ENCODE measurements at places on chromosomes 12 and 14. TPM values are rescaled to one million over a fixed set of nuclear protein-coding genes. Genes with fewer than 3 reads are reported as not detected.

The CLEC4D gene
- total RNA-seq, result not detected

The OR6C76 gene
- total RNA-seq, result not detected

GRCh38 chr14:59570122-59570521 lies 6.5 kb downstream of the CCDC175 start:
- no peaks in the 10 kb centered on the region for H3K27me3 ChIP-seq
- H3K4me3 ChIP-seq, result no peak overlapping the region

GRCh38 chr14:69693801-69694729 lies 72.9 kb upstream of the SRSF5 start:
- peaks cover 7% of the 10 kb centered on the region for H3K36me3 ChIP-seq
- DNase-seq, result peak; percentile 23
- H3K27me3 ChIP-seq, result no peaks in the 10 kb centered on the region
- no peak overlapping the region for H3K4me3 ChIP-seq

The CLEC2A gene
- total RNA-seq, result not detected

The DNAI7 gene
- total RNA-seq, result not detected

GRCh38 chr14:92800525-92800924 lies 6.4 kb downstream of the GOLGA5 start:
- peaks cover 27% of the 10 kb centered on the region for H3K4me1 ChIP-seq
- DNase-seq, result no peak
- no peak overlapping the region for H3K4me3 ChIP-seq
- no peaks in the 10 kb centered on the region for H3K27me3 ChIP-seq

The CCDC184 gene
- not detected for total RNA-seq

DNA sequence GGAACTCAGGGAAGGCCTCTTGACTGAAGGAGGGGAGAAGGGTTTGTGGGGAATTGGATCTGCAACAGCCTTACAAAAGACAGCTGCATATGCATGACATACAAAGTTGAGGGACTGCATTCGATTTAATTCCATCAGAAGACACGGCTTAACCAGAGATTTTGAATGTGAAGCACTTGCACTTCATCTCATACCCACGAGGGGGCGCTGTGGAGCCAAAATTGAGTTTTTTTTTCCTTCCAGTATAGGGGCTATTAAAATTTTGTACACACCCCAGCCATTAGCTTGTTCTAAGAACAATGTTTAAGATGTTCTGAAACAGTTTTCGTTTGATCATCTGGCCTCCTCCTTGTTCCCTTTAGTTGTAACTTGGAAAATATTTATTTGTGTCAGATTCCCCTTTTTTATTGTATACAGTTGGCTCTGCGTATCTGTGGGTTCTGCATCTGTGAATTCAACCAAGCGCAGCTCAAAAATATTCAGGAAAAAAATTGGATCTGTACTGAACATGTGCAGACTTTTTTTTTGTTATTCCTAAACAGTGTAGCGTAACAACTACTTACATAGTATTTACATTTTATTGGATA lies 1.6 kb downstream of the SUDS3 start:
- H3K27ac ChIP-seq, result peak overlapping the region; percentile 2
- peaks cover 30% of the 10 kb centered on the region for H3K36me3 ChIP-seq
- peak; percentile 70 for DNase-seq
- H3K4me3 ChIP-seq, result peak overlapping the region; percentile 66

- peaks cover 13% of the 10 kb centered on the region for H3K4me1 ChIP-seq
- no peak overlapping the region for H3K27ac ChIP-seq
- DNase-seq, result no peak
- no peak overlapping the region for H3K4me3 ChIP-seq
- H3K27me3 ChIP-seq, result peaks cover 15% of the 10 kb centered on the region
- no peaks in the 10 kb centered on the region for H3K36me3 ChIP-seq
Observed at GRCh38 chr12:49549735-49550692, 11.2 kb downstream of the KCNH3 start.

DNA sequence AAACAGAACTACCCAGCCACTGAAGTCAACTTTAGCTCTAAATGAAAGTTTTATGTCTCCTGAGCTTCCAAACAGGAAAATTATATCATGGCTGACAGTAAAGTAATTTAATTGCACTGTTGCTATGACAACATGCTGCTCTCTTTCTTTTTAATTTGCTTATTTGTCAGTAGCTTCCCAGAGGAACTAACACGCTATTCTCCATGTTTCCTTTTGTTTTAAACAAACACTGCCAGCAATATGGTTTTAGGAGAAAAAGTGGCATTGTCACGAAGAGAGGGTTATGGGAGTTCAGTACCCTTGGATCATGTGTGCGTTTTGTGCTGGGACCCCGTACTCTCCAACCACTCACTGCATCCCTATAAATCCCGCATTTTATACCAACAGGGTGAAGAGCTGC lies 1.9 kb downstream of the FOXN3 start:
- peaks cover 9% of the 10 kb centered on the region for H3K36me3 ChIP-seq
- H3K4me1 ChIP-seq, result peaks cover 20% of the 10 kb centered on the region
- no peak for DNase-seq
- no peaks in the 10 kb centered on the region for H3K27me3 ChIP-seq
- peak overlapping the region; percentile 90 for H3K4me3 ChIP-seq

DNA sequence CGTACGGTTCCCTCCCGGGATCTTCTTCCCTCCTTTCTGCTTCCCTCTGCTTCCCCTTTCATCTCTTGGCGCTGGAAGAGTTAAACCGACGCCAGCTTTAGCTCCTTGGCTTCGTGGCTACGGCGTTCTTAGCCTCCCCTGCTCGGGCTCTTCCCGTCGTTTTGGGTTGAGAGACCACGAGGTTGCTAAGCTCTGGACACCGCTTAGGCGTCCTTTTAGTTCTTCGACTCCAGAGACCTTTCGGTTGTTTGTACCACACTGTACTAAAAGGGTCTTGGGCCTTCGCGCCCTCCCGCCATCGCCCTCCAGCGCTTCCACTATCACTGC lies 545 bp downstream of the CPSF2 start:
- peak overlapping the region; percentile 82 for H3K4me3 ChIP-seq
- H3K27me3 ChIP-seq, result no peaks in the 10 kb centered on the region
- DNase-seq, result peak; percentile 44
- H3K36me3 ChIP-seq, result peaks cover 42% of the 10 kb centered on the region
- H3K4me1 ChIP-seq, result peaks cover 23% of the 10 kb centered on the region

GRCh38 chr12:122752464-122753318 lies at the start of gene DENR:
TSS of gene DENR (plus strand) at chr12:122752824. CDS start at chr12:122753702, 878 bp downstream.
- H3K27ac ChIP-seq, result peak within 1 kb of the TSS; percentile 96
- peaks cover 43% of the 10 kb centered on the region for H3K36me3 ChIP-seq
- H3K4me3 ChIP-seq, result peak within 1 kb of the TSS; percentile 91
- peak; percentile 98 for DNase-seq
- peaks cover 34% of the 10 kb centered on the region for H3K4me1 ChIP-seq

- H3K36me3 ChIP-seq, result no peaks in the 10 kb centered on the region
- H3K4me1 ChIP-seq, result peaks cover 73% of the 10 kb centered on the region
- no peaks in the 10 kb centered on the region for H3K27me3 ChIP-seq
- DNase-seq, result peak; percentile 73
- peak overlapping the region; percentile 75 for H3K27ac ChIP-seq
- no peak overlapping the region for H3K4me3 ChIP-seq
Observed at GRCh38 chr14:68468437-68469207, 324.2 kb downstream of the ZFP36L1 start.

DNA sequence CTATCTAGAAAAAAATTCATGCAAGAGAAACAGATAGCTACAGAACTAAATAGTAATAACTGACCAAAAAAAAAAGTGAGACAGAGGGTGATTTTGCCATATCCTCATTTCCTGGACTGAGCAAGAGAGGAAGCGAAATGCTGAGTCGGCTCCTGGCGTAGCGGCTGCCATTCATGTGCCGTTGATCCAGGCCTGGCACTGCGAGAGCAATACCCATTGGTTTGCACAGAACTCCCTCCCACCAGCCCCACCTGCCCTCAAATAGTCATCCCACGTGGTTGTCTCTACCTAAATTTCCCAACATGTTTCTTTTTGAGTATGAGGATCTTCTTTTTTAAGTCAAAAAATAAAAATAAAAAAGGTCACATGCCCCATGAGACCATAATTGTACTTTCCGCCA lies 9.4 kb upstream of the WNT5B start:
- H3K36me3 ChIP-seq, result peaks cover 6% of the 10 kb centered on the region
- H3K4me3 ChIP-seq, result no peak overlapping the region
- H3K27ac ChIP-seq, result no peak overlapping the region

DNA sequence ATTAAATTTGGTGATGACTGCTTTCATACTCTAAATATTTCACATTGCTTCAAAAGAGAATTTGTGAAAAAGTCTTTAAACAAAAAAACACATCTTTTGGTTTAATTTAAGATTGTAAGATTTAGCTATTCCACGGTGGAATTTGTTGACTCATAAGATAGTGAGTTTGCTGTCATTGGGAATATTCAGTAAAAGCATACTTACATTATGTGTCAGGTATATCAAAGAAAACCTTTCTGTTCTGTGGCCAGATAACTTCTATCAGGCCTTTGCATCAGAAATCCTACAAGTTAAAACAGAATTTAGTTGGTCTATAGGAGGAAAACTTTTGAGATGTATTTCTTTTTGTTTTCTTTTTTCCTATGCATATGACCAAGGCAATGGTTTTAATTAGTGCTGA lies 148.8 kb upstream of the E2F7 start:
- DNase-seq, result no peak
- H3K4me1 ChIP-seq, result no peaks in the 10 kb centered on the region
- H3K4me3 ChIP-seq, result no peak overlapping the region
- no peaks in the 10 kb centered on the region for H3K27me3 ChIP-seq
- H3K27ac ChIP-seq, result no peak overlapping the region

The PAN2 gene
- total RNA-seq, result 72.9 TPM

DNA sequence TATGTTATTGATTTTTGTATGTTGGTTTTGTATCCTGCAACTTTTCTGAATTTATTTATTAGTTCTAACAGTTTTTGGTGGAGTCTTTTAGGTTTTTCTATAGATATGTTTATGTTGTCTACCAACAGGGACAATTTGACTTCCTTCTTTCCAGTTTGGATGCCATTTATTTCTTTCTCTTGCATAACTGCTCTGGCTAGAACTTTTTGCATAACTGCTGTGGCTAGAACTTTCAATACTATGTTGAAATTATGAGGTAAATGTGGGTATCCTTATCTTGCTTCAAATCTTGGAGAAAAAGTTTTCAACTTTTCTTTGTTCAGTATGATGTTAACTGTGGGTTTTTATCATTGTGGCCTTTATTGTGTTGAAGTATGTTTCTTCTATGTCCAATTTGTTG lies 39.9 kb upstream of the PLBD1 start:
- no peak for DNase-seq
- H3K27me3 ChIP-seq, result no peaks in the 10 kb centered on the region
- H3K4me3 ChIP-seq, result no peak overlapping the region
- no peaks in the 10 kb centered on the region for H3K4me1 ChIP-seq
- no peaks in the 10 kb centered on the region for H3K36me3 ChIP-seq
- no peak overlapping the region for H3K27ac ChIP-seq

The LTBP2 gene
- 16.8 TPM for total RNA-seq

- H3K4me1 ChIP-seq, result no peaks in the 10 kb centered on the region
- no peak for DNase-seq
- no peaks in the 10 kb centered on the region for H3K27me3 ChIP-seq
Observed at GRCh38 chr12:1805441-1806081, 14.8 kb upstream of the LRTM2 start.

GRCh38 chr12:114611145-114612018 lies 72.6 kb downstream of the TBX3 start:
- H3K27ac ChIP-seq, result no peak overlapping the region
- H3K4me1 ChIP-seq, result no peaks in the 10 kb centered on the region
- no peak for DNase-seq
- H3K36me3 ChIP-seq, result no peaks in the 10 kb centered on the region
- no peak overlapping the region for H3K4me3 ChIP-seq

- H3K4me1 ChIP-seq, result peaks cover 28% of the 10 kb centered on the region
- no peak for DNase-seq
- no peak overlapping the region for H3K4me3 ChIP-seq
- peak overlapping the region; percentile 94 for H3K27ac ChIP-seq
- no peaks in the 10 kb centered on the region for H3K36me3 ChIP-seq
Observed at GRCh38 chr14:76946753-76947077, 81.8 kb downstream of the IRF2BPL start.

- H3K4me3 ChIP-seq, result no peak overlapping the region
- H3K4me1 ChIP-seq, result no peaks in the 10 kb centered on the region
- no peak for DNase-seq
- no peaks in the 10 kb centered on the region for H3K36me3 ChIP-seq
- H3K27ac ChIP-seq, result no peak overlapping the region
- H3K27me3 ChIP-seq, result no peaks in the 10 kb centered on the region
Observed at GRCh38 chr12:5273709-5274108, 158.2 kb upstream of the NTF3 start.

DNA sequence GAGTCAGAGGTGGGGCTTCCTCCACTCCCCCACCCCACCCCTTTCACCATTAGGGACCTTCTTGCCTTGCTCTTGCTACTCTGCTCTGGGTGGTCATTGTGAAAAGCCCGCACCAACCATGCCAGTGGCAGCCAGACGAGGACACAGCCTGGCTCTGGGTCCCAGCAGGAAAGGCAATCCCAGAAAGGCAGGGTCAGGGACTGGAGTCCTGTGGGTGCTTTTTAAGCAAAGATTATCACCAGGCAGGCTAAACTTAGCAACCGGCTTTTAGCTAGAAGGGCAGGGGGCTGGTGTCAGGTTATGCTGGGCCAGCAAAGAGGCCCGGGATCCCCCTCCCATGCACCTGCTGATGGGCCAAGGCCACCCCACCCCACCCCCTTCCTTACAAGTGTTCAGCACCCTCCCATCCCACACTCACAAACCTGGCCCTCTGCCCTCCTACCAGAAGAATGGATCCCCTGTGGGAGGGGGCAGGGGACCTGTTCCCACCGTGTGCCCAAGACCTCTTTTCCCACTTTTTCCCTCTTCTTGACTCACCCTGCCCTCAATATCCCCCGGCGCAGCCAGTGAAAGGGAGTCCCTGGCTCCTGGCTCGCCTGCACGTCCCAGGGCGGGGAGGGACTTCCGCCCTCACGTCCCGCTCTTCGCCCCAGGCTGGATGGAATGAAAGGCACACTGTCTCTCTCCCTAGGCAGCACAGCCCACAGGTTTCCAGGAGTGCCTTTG lies 1.2 kb upstream of the GAPDH start:
- H3K27ac ChIP-seq, result peak overlapping the region; percentile 95
- no peaks in the 10 kb centered on the region for H3K27me3 ChIP-seq
- peaks cover 34% of the 10 kb centered on the region for H3K4me1 ChIP-seq
- H3K36me3 ChIP-seq, result peaks cover 72% of the 10 kb centered on the region

- no peaks in the 10 kb centered on the region for H3K36me3 ChIP-seq
- DNase-seq, result peak; percentile 89
- no peaks in the 10 kb centered on the region for H3K27me3 ChIP-seq
- no peak overlapping the region for H3K4me3 ChIP-seq
Observed at GRCh38 chr12:96501133-96501761, 11.9 kb downstream of the CFAP54 start.

DNA sequence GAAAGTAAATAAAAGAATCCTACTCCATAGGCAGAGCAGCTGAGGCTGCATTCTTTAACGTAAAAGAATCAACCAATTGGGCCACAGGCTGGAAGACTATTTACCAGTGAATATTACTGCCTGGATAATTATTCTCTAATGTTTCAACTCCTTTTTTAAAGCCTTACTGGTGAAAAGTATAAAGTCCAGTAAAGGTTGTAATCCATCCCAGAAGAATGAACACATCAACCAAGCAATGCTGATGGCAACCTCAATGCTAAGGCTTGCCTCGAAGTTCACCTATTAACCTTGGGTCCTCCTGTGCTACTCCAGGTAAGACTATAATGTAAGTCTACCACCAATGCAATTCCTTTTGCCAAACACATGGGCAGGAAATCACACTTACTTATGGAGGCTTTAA lies 77.3 kb downstream of the ATXN2 start:
- H3K4me3 ChIP-seq, result no peak overlapping the region
- peaks cover 15% of the 10 kb centered on the region for H3K36me3 ChIP-seq
- H3K27ac ChIP-seq, result no peak overlapping the region
- no peaks in the 10 kb centered on the region for H3K27me3 ChIP-seq
- DNase-seq, result no peak
- H3K4me1 ChIP-seq, result no peaks in the 10 kb centered on the region

GRCh38 chr14:92595267-92595666 lies 81.7 kb downstream of the RIN3 start:
- DNase-seq, result no peak
- no peaks in the 10 kb centered on the region for H3K27me3 ChIP-seq
- H3K4me1 ChIP-seq, result peaks cover 18% of the 10 kb centered on the region
- H3K4me3 ChIP-seq, result no peak overlapping the region
- H3K27ac ChIP-seq, result no peak overlapping the region
- H3K36me3 ChIP-seq, result no peaks in the 10 kb centered on the region

Measured in MCF 10A (cell line).